Amniotic epithelial cell (primary cell): ENCODE measurements at places on chromosomes 3 and 15.
A peak's percentile ranks its signal among the peaks of the same experiment; 100 is the strongest.

GRCh38 chr3:32349184-32349583, 42.5 kb upstream of the CMTM7 start:
- no peak for DNase-seq

- DNase-seq: no peak
Measured at GRCh38 chr3:194582196-194582905, 50.9 kb downstream of the TMEM44 start.

DNA sequence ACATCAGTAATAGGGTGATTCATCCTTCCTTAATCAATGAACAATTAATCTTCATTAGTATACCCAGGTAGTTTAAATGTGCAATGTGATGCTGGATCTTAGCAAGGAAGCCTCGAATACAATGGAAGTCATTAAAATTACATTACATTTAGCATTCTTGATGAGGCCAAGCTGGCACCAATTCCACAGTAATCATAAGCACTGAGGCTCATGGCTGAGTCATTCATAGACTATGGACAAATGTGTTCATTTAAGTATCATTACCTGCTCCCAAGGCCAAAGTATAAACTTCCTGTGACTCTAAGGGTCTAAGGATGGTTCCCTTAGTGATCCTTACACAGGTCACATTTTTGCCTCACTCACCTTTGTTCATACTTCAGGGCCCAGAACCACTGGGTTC, 266.4 kb upstream of the CDIN1 start:
- DNase-seq: no peak

DNA sequence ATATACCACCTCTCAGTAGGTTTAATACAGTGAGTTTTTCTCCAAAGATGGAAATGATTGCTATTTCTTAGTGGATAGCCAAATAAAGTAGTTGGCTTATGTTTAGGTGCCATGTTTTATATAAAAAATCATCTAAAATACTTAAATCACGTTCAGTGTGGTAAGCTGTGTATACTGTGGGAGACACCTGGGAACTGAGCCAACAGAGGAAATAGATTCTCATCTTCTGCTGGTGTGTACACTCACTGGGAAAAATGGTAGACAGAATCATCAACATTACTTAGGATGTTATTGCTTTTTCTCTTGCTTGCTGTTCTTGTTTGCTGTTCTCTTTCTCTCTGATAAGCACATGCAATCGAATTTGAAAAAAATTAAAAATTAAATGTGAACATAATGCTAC, 112.6 kb upstream of the MB21D2 start:
- DNase-seq: peak; percentile 35

- no peak for DNase-seq
Measured at GRCh38 chr15:41692049-41692448, 31.8 kb downstream of the MGA start.

DNA sequence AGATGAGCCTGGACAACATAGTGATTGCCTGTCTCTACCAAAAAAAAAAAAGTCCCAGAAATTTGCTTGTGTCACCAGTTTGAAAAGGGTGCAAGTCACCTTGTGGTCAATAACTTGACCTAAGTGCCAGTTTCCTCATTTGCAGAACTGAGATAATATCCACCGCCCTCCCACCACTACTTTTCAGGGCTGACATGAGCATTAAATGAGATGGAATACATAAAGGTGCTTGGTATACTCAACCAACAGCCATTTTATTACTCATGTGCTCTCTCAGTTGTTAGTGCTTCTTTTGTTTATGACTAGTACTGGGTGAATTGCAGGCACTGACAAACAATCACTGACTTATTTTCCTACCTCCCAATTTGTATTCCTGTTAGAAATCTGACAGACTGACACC, 340.5 kb upstream of the SATB1 start:
- DNase-seq: no peak
